ENCODE measurements at places on chromosomes 6 and 20. TPM values are rescaled to one million over a fixed set of nuclear protein-coding genes. Genes with fewer than 3 reads are reported as not detected.

GRCh38 chr6:125001684-125002405 is 39.6 kb downstream of the RNF217 start:
- H3K36me3 ChIP-seq = no peaks in the 10 kb centered on the region
- no peak overlapping the region for H3K4me3 ChIP-seq
- no peak for DNase-seq
- no peaks in the 10 kb centered on the region for H3K4me1 ChIP-seq

GRCh38 chr6:154258064-154258757 is 98.4 kb downstream of the IPCEF1 start:
- H3K27me3 ChIP-seq = no peaks in the 10 kb centered on the region
- H3K36me3 ChIP-seq = no peaks in the 10 kb centered on the region
- H3K27ac ChIP-seq = no peak overlapping the region
- no peak overlapping the region for H3K4me3 ChIP-seq
- DNase-seq = no peak

- no peak overlapping the region for H3K27ac ChIP-seq
- no peak overlapping the region for H3K4me3 ChIP-seq
- DNase-seq = no peak
- H3K4me1 ChIP-seq = peaks cover 14% of the 10 kb centered on the region
- no peaks in the 10 kb centered on the region for H3K27me3 ChIP-seq
Measured at GRCh38 chr6:31086788-31087440, 25.5 kb downstream of the C6orf15 start.

DNA sequence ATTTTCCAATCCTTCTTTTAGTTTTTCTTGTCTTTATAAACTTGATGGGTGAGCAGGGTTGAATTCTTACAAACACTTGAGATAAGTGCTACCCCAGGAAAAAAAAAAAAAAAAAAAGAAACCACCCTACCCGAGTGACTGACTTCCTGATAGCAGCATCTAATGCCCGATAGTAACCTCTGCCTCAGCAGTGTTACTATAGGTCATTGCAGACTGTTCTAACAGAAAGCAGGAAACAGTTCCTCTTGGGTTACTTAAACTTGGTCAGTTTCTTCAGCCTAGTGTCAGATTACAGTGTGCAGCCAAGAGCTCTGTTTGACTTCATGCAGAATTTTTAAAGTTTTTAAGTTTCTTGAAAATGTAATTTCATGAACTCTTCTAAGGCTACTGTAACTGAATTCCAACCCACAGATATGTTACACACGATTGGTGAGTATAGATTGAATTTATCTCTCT is 2.1 kb downstream of the MYLIP start:
- H3K4me1 ChIP-seq = peaks cover 26% of the 10 kb centered on the region
- H3K4me3 ChIP-seq = peak overlapping the region; percentile 99
- no peaks in the 10 kb centered on the region for H3K27me3 ChIP-seq
- DNase-seq = no peak
- no peaks in the 10 kb centered on the region for H3K36me3 ChIP-seq
- peak overlapping the region; percentile 80 for H3K27ac ChIP-seq

- no peak overlapping the region for H3K27ac ChIP-seq
- H3K27me3 ChIP-seq = no peaks in the 10 kb centered on the region
- H3K4me3 ChIP-seq = no peak overlapping the region
- H3K4me1 ChIP-seq = no peaks in the 10 kb centered on the region
- H3K36me3 ChIP-seq = no peaks in the 10 kb centered on the region
Measured at GRCh38 chr20:20341371-20341770, 26.5 kb upstream of the INSM1 start.

GRCh38 chr6:140043357-140043756 is 668.9 kb upstream of the CITED2 start:
- H3K27ac ChIP-seq = no peak overlapping the region

DNA sequence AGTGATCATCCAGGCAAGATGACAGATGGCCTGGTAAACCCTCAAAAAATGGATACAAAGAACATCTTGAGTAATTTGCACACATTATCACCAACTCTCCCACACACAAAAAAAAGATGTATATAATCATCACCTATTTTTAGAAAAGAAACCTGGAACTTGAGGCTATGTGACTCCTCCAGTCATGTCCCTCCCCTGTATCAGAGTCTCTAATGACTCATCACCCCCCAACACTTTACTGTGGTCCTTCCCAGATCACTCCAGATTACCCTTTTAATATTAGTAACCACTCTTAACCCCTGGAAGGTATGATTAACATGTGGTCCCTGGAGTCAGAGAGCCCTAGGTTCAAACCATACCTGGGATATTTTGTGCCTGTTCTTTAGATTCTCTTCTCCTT is 144.8 kb downstream of the ZNF217 start:
- no peaks in the 10 kb centered on the region for H3K27me3 ChIP-seq
- H3K4me3 ChIP-seq = no peak overlapping the region
- no peak overlapping the region for H3K27ac ChIP-seq
- no peaks in the 10 kb centered on the region for H3K4me1 ChIP-seq
- no peaks in the 10 kb centered on the region for H3K36me3 ChIP-seq
- DNase-seq = no peak

DNA sequence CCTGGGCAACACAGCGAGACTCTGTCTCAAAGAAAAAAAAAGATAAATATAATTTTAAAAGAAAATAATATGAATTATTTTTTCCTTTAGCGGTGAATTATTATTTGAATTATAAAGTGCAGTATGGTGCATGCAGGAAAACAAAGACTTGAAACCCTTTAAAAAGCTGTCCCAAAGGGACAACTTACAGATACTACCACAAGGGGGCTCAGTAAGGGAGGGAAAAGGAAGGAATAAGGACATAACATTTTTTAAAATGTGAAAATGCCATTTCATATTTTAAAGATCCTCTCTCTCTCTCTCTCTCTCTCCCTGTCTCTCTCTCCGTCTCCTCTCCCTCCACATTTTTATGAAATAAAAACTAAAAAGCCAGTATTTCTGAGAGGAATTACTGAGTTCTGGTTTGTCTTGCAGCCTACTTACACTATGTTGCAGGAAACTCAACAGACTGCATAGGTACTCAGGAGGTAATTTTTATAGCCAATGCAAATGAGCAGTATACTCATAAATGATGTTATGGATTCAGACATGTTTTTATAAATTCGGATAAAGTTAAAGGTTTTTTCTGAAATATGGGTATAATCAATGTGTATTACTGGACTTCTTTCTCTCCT is 455.0 kb upstream of the GJE1 start:
- DNase-seq = peak; percentile 28
- no peaks in the 10 kb centered on the region for H3K27me3 ChIP-seq
- no peak overlapping the region for H3K27ac ChIP-seq

DNA sequence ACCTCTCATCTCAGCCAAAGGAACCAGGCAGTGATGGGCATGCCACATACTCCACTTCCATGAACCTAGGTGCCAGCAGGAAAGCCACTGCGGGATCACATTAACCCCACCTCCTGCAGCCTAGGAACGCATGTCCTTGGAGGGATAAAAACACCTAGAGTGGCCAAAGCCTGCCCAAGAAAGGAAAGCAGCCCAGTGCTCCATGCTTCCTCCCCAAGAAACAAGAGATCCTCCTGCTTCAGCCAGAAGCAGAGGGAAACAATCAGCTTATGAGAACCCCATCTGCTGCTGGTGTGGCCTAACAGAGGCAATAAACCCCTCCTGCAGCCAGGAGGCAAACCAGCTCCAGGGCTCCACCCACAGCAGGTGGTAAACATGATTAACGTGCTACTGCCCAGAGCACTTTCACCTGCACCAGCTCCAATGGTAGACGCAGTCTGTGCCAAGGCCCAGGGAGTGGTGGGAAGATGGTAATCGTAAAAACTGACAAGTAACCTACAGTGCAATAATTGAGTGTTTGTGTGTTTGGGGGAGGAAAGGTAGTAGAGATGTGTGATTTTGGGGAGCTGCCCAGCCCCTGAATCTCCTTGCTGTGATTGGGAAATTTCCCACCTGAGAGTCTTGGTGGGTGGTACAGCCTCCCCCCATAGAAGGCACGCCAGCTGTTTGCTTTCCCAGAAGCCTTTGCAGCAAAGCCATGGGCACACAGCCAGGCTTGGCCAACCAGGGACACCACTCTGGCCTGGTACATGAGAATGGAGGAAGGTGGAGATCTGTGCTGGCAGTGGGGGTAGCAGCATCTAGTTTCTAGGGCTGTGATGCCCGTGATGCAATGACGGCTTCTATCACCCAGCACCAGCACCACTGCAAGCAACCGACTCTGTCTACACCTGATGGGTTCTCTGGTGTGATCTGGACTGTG is 50.6 kb upstream of the TBC1D7 start:
- H3K4me3 ChIP-seq = no peak overlapping the region
- H3K4me1 ChIP-seq = no peaks in the 10 kb centered on the region
- DNase-seq = no peak
- H3K27ac ChIP-seq = no peak overlapping the region
- no peaks in the 10 kb centered on the region for H3K36me3 ChIP-seq

Gene RPP40
- 13.1 TPM for total RNA-seq

Gene DEFB118
- not detected for total RNA-seq

Gene ZC3H12D
- total RNA-seq = 0.65 TPM

Gene RPN2
- total RNA-seq = 838 TPM

Gene FITM2
- total RNA-seq = 13.9 TPM
